Glutamatergic neuron (in vitro differentiated cells): ENCODE measurements at places on chromosomes 11 and 22.

- no peak for DNase-seq
Measured at GRCh38 chr11:13701506-13701905, 33.0 kb downstream of the FAR1 start.

- no peak for DNase-seq
Measured at GRCh38 chr11:122093731-122094275, 22.2 kb downstream of the BLID start.

DNA sequence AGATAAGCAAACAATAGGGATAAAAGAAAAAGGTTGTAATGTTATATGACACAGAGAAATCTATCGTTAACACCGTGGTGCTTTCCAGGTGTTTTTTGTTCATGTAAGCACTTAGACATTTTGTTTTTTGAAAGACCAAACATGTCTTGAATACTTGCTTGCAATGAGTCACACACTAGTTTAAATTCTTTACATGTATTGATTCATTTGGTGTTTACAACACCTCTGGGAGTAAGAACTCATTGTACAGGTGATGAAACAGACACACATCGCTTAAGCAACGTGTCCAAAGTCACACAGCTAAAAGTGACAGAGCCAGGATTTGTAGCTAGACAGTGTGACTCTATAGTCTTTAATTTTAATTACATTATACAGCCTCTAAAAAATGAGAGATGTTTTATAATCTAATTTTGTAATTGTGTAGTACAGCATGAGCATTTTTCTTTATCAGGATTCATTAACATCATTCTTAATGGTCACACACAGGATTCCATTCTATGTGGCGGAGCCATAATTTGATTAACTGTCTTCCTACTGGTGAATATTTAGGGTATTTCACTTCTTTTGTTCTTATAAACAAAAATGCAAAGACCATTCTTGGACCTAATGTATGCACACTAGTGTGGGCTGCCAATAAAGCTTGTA lies 148.8 kb downstream of the DBX1 start:
- no peak for DNase-seq

GRCh38 chr11:117466966-117467365 lies 139.3 kb downstream of the CEP164 start:
- DNase-seq = no peak

- no peak for DNase-seq
Measured at GRCh38 chr11:41779401-41779960, 320.0 kb upstream of the LRRC4C start.

- DNase-seq = peak; percentile 63
Measured at GRCh38 chr11:63510360-63511047, 4.6 kb downstream of the LGALS12 start.

DNA sequence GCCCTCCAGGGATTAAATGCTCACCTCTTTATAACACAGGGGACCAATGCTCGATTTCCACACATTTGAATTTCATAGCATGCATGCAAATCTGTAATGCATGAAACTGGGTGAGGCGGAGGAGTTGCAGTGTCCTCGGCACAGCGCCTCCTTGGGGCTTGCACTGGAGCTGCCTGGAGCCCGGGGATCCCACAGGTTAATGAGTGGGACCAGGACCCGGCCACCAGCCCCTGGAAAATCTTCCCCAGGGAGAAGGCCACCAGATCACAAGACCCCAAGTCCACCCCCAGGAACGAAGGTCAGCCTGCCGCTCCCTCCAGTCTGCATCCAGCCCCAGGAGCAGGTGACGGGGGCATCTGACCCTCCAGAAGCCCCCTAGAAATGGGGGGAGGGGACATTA lies 119.1 kb downstream of the MN1 start:
- peak; percentile 61 for DNase-seq

GRCh38 chr11:73229321-73229895 lies 11.3 kb downstream of the P2RY2 start:
- peak; percentile 11 for DNase-seq

GRCh38 chr22:22897947-22898346 lies 10.3 kb downstream of the IGLL5 start:
- DNase-seq = no peak

- no peak for DNase-seq
Measured at GRCh38 chr11:124977006-124977405, 23.0 kb downstream of the CCDC15 start.

DNA sequence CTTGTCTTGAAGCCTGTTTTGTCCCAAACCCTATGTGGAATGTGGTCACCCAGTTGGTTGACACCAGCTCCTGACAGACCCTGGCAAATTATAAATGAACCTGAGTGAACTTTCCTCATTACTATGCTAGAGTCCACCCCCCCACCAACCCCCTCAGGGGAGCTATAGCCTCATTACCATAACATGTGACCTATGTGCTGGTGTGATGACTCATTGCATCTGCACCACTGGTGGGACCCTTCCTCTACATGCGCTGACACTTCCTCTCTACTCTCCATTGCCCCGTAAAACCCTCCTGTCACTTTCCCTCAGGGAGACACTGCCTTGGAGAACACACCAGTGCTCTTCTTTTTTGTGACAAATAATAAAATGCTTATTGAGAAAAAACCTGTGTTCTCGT lies 105.0 kb upstream of the SESN3 start:
- DNase-seq = peak; percentile 72

GRCh38 chr22:48700566-48701295 lies 1126.9 kb downstream of the BRD1 start:
- DNase-seq = no peak

GRCh38 chr11:69204941-69205742 lies 49.4 kb downstream of the SMIM38 start:
- no peak for DNase-seq

GRCh38 chr22:42299586-42300258 lies 29.3 kb upstream of the TCF20 start:
- DNase-seq = no peak

DNA sequence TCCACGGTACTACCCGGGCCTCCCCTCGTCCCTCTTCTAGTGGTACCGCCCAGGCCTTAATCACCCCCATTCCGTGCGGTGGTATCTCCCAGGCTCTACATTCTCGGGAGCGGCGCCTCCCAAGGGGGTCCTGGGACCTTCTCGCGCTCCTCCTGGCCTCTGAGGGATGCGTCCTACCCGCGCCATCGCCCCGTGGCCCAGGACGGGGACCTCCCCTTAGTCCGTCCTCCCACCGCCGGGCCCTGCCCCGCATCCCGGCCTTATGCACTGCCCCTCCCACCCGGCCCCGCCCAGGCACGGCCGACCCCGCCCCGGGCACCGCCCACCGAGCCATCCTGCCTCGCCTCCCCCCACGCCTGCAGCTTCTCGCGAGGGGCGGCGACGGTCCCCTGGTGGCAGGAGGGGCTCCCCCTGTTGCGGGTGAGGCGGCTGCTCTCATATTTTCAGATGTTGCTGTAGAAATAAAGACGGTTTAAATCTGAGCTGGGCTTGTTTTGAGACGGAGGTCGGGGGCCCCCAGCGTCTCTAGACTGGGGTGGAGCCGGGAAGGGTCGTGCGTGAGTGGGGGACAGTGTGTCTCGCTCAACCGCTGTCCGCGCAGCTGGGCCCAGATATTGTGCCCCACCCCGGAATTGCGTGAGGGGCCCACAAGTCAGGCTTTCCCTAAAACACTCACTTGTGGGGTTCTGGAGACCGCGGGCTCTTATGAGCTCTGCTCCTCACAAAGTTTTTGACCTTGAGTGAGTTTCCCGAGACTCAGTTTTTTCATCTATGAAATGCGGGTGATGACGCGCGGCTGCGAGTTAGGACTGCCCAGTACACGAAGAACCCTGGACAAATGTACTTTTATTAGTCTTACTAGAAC lies 828 bp upstream of the RAB1B start:
- DNase-seq = peak; percentile 92

GRCh38 chr11:27718346-27718862 lies 18.1 kb upstream of the BDNF start:
- peak; percentile 82 for DNase-seq

- DNase-seq = peak; percentile 60
Measured at GRCh38 chr11:72598906-72599305, 75.3 kb downstream of the PDE2A start.

DNA sequence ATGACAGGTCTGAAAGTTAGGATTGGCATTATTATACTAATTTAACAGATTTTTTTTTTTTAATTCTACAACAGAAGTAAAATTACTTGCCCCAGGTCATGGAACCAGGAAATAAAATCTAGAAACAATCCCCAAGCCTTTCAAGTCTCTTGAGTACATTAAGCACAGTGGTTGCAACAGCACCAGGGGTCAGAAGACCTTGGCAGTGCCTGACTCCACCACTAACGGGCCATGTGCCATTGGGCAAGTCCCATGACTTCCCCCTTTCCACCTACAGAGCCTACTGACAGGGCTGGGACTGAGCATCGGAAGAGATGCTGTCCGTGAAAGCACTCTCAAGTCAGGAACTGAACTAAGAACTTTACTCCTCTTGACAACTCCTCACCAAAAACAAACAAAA lies 98.6 kb upstream of the AKIP1 start:
- no peak for DNase-seq

DNA sequence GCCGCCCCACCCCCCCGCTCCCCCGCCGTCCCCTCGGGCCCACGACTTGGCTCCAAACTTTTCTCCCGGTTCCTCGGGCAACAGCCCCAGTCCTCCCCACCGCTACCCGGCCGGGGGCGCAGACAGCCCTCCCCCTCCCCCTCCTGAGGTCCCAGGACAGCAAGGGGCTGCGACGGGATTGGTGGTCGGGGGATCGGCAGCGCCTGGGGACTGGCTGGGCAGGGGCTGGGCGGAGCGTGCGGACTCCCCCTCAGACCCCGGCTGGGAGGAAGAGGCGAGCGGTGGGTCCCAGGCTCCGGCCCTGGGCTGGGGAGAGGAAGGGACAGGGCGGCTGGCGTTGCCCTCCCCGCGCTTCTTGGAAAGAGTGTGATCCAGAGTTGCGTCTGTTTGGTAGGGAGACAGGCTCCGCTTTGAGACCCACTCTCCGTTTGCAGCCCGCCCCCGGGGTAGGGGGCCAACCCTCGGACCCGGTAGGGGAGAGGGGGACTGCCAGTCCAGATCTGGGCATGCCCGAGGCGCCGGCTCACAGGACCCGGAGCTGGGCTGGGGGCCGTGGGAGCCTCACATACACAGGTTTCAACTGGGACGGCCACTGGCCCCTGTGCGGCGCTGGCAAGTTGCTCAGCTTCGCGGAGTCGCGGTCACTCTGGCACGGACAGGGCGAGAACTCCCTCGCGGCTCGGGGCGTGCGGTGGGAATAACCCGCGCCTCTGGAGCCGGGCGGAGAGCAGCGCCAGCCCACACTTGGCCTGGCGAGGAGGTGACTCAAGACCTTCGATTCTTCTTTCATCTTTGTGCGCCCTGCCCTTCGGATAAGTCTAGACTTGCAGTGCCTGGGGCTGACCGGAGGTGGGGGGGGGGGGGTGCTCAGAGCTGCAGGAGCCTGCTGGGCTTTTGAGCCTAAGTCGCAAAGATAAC lies 999 bp downstream of the TSKU start:
- DNase-seq = peak; percentile 92

GRCh38 chr11:123702139-123702538 lies 39.3 kb downstream of the ZNF202 start:
- DNase-seq = peak; percentile 76
